ENCODE measurements at places on chromosomes 2 and 18.

DNA sequence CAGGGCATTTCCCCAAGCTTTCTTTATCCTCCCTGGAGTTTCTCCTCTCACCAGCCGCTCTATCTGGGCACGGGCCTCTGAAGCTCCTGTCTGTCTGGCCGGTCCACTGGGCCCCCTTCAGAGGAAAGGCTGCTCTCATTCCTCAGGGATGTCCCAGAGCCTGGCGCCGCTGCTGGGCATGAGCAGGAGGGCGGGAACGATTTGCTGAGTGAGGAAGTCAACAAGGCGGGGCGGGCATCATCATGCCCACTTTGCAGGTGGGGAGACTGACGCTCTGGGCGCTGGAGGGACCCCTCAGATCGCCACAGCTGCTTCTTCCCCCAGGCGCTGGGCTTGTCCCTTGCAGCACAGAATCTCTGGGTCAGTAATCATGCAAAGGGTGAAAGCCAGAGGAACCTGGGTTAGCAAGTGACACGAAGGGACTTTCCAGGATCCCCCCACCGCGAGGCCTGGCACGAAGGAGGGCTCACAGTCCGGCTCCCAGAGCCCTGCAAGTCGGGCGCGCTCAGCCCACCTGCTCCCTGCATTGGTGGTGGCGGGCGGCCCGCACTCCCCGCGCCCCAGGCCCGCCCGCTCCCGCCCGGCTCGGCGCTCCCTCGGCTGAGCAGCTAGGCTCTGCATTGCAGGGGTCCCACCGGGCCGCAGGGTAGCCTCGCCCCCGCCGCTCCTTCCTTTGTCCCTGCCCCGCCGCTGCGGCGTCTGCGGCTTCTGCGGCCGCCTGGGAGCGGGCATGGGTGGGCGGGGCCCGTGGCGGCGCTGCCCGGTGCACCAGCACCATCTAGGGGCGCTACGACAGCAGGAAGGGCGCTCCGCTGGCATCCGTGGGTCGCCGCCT lies 157.8 kb downstream of the CYRIA start:
- DNase-seq, result no peak

GRCh38 chr2:88450925-88451810 lies 1.3 kb downstream of the FOXI3 start:
- no peak for DNase-seq

- DNase-seq, result no peak
These were observed 1.4 kb upstream of the YES1 start for GRCh38 chr18:813172-814071.

GRCh38 chr2:60275958-60276357 lies 277.5 kb downstream of the BCL11A start:
- no peak for DNase-seq

GRCh38 chr2:1935476-1935875 lies 191.2 kb upstream of the PXDN start:
- DNase-seq, result no peak

DNA sequence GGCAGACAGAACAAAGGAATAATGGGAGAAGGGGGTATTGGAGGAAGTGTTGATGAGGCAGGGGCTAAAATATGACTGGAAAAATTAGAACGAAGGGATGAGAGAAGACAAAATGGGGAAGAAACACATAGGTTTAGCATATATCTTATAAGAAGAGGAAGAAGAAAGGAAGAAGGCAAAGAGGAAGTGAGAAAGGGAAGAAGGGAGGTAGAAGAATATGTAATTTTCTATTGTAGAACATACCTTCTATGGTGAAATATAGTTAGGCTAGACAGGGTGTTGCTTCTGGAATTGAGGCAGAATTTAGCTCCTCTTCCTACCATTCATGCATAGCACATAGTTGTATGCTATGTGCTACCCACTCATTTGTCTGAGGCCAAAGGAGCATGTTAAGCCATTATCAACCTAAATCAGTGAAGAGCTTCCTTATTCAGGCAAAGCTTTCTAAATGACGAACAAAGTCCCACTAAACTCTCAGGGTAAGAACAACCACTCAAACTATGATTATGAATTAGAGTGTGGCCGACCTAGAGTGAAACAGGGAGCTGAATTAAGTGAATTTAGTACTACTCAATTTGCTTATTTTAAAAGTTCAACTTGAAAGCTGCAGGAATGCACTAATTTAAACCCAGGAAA lies 180.9 kb upstream of the GALNT5 start:
- no peak for DNase-seq

DNA sequence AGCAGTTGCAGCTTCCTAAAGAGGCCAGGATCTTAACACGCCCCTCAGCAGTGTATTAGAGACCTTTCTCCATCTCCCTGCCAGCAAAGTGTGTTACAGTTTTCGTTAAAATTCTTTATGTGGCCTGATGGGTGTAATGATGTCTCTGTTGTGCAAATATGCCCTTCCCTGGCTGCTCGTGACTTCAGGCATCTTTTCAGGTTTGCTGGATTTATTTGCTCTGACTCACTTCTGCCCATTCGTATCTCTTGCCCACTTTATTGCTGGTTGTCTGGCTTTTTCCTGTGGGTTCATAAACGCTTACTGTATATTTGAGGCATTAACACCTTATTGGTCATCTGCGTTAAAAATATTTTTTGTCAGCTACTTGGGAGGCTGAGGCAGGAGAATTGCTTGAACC lies 134.5 kb downstream of the ASB1 start:
- DNase-seq, result no peak

DNA sequence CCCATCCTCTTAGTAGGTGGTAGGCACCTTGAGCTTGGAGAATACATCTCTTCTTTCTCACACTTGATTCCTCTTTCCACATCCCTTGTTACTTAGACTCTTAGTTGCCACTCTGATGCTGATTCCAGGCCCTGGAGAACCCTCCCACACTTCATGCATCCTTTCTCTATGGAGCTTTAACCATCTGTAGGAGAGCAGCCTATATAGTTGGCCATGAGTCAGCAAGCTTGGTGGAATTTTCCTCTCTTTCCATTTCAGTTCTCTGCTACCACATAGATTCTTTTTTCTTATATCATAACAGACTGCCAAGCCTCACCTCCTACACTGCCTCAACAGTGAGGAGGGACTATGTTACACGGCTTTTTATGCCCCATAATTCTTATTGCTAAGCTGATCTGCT lies 851.6 kb upstream of the CDH2 start:
- no peak for DNase-seq

GRCh38 chr18:45835057-45835636 lies 9.7 kb downstream of the SIGLEC15 start:
- DNase-seq, result no peak

All from T-helper 17 cell (primary cell).